Caco-2 (cell line): ENCODE measurements at places on chromosomes 3 and 15. TPM values are rescaled to one million over a fixed set of nuclear protein-coding genes. Genes with fewer than 3 reads are reported as not detected.

DNA sequence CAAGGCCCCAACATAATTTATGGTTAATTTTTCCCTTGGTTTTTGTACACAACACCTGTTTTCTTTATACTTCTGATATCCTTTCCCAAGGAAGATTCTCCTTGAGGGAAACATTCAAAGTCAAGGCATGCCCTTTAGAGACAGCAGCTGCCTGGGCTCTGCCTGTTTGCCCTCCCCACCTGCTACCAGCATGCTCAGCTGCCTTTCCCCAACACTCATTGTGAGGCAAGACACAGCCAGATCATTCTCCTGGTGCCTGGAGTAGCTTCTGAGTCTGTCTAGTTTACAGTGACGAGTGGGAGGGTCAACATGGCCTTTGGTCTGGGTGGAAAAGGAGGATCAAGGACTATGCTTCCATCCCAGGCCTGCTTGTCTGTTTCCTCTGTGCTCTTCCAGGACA is 132.5 kb downstream of the EPHB1 start:
- DNase-seq: no peak

DNA sequence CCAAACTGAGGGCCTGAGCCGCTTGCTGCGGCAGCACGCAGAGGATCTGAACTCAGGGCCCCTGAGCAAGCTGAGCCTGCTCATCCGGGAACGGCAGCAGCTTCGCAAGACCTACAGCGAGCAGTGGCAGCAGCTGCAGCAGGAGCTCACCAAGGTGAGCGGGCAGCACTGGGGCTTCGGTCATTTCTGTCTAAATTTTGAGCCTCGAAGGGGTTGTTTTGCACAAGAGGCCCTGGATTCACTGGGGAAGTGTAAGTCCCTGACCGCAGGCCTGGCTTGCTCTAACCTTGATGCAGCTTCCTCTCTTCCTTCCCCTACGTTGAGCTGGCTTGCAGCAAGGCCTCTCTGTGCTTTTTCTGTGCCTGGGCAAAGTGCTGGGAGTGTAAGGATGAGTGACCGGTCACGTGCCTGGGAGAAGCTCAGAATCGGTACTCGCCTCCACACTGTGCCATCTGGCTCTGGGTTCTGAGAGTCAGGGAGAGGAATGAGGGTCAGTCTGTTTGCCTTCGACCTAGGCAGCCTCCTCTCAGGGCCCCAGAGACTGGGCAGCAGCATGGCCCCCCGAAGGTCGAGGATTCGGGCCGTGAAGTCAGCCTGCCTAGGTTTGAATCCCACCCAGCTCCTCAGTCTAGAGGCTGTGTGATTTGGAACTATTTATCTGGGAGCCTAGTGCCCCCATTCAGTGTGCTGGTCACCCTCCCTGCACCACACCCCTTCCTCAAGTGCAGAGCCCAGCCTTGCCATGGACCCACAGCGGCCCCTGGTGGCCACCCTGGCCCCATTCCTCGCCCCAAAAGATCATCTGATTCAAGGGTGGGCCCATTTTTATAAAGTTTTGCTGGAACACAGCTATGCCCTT is 1.4 kb downstream of the FES start:
- DNase-seq: peak; percentile 85

ADIPOQ gene
- total RNA-seq: not detected in 2 replicates

GRCh38 chr15:53535886-53536285 is 223.6 kb downstream of the WDR72 start:
- no peak for DNase-seq

DNA sequence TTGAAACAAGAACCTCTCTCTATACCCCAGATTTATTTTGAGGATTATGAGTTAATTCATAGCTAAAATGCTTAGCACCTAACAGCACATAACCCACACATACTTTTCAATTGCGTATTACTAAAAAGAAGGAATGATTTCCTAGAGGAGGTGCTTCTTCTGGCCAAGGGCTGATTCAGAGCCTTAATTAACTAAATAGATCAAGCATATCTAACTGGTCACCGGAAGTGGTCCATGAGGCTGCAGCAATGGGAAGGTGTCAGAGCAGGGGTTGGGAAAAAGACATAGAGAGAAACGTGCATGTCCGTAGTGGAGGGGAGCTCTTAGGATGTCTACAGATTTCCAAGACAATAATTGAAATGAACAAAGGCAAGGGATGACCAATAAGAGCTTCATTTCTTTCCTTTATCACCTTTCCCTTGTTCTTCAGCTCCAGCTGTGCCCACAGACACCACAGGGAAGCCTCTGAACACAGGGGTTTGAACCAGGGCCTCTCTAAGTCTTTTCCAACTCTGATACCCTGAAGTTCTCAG is 467 bp downstream of the HGD start:
- no peak for DNase-seq

GRCh38 chr3:144585953-144586352 is 614.3 kb downstream of the DIPK2A start:
- DNase-seq: no peak

KCNAB1 gene
- total RNA-seq: 0.14 and 0.44 TPM in 2 replicates

ADAMTS7 gene
- 1.1 and 2.0 TPM in 2 replicates for total RNA-seq

ACOX2 gene
- total RNA-seq: 9.1 and 9.5 TPM in 2 replicates

GRCh38 chr3:153679714-153680113 is 441.5 kb upstream of the ARHGEF26 start:
- DNase-seq: no peak

- DNase-seq: peak; percentile 17
Measured at GRCh38 chr15:56739964-56740640, 6.8 kb upstream of the ZNF280D start.

PPM1L gene
- total RNA-seq: 2.0 and 2.4 TPM in 2 replicates

DNA sequence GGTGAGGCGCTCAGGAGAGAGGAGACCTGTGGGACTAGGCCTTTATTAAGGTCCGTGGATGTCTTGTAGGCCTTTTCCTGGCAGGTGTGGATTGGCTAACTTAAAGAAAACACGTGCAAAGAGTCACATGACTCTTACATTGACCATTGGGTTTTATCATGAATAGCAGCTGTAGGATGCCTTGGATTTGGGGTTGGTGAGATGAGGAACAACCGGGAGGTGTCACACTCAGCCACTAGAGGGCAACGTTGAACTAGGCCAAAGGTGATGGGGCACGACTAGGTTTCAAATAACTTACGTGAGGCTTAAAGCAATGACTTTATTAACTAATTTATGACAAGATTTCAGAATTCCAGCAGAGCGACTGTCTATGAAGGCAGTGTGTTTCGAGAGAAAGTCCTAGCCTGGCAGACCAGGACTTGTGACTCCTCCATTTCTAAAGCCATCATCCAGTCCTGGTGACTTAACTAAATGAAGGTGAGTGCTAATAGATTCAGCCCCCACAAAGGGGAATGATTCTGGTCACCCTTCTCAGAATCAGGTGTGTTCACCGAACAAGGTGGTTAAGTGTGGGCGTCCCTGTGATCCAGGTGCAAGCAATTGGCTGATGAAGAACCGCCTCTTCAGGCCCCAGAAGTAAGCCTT is 345.6 kb downstream of the MCTP2 start:
- DNase-seq: no peak

C3orf52 gene
- 52.4 and 64.5 TPM in 2 replicates for total RNA-seq

DNA sequence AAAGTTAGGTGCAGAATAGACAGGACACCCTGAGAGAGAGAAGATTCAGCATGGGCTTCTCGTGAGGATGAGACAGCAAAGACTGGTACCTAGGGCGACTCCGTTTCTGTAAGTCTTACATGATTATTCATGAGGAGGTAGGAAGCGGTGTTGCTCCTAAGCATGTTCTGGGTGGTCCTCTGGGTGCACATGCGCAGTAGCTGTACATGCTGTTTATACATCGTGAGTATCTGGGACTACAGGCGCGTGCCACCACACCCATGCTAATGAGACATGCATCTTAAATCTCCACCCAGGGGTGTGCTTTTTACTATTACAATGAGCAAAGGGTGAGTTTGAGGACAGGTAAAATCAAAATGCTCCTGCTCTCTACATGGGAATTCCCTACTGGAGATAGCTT is 12.3 kb downstream of the ALPK3 start:
- no peak for DNase-seq

DNA sequence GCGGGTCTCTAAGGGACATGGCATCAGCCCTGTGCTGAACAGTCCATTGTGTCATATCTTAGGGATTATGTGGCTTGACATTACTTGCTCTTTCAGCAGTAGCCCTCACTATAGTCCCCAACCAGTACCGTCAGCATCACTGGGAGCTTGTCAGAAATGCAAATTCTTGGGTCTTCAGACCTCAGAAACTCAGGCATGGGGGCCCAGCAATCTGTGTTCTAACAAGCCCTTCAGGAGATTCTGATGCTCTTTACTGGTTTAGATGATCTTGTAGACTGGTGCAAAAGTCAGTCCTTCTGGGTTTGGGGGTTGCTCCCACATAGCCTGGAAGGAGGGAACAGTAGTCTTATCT is 39.0 kb upstream of the TRAK1 start:
- DNase-seq: no peak

DNA sequence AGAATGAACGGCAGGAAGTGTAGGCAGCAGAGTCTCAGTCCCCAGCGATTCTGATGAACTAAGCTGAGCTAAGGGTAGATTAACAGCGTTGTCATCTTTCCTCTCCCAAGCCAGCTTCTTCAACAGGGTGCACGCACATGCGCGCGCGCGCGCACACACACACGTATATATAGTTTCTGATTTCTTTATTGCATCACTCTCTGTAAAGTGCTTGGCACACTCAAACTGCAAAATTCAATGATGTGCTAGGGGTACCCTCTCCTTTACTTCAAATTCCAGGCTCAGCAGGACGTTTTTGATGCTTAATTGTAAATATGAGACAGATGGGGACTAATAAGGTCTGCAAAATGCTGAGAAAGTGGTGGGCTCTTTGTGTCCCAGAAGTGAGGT is 26.1 kb upstream of the VPS8 start:
- no peak for DNase-seq

- no peak for DNase-seq
Measured at GRCh38 chr3:14266361-14266760, 87.7 kb downstream of the LSM3 start.

GRCh38 chr15:42772144-42772543 is 35.2 kb upstream of the CDAN1 start:
- DNase-seq: no peak

DNA sequence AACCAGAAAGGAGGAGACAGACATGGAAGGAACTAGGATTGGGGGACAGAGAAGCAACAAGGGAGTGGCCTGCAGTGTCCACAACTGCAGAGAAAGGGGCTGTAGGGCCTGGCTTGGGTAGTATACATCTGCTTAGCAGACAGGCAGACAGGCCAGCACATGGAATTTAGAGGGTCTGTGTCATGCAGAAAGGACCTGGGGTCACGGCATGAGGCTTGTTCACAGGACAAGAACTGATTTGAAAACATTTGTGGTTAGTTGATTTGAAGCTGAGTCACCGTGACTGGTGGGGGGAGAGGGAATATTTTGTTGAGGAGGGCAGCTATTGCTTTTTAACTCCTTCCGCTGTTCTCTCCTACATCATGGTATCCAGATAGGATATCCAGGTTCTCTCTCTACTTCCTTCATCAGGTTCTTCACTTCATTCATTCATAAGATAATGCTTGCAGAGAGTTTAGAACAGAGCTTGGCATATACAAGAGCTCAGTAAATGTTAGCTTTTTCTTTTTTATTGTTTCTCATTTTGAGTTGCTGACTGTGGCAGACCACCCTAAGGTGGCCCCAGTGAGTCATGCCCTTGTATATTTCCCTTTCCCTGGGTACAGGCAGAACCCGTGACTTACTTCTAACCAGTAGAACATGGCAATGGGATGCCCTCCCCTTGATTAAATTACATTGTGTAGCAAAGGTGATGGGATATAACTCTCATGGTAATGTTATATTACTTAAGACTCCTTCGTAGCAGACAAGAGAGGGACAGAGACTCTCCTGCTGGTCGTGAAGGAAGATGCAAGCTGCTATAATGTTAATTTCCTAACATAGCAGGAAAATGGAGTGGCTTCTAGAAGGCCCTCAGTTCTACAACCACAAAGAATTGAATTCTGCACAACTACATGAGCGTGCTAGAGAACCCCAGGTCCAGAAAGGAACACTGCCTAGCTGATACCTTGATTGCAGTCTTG is 95.0 kb upstream of the NMNAT3 start:
- no peak for DNase-seq

GRCh38 chr3:56792193-56792592 is 9.6 kb downstream of the ARHGEF3 start:
- DNase-seq: no peak

GRCh38 chr3:99484871-99485270 is 153.5 kb upstream of the COL8A1 start:
- DNase-seq: no peak

- DNase-seq: peak; percentile 30
Measured at GRCh38 chr3:187744169-187745151, 808 bp downstream of the BCL6 start.

PFKFB4 gene
- 11.2 and 14.4 TPM in 2 replicates for total RNA-seq

GRCh38 chr15:78131295-78132061 is at the start of gene CIB2:
TSS of gene CIB2 (minus strand) at chr15:78131445. CDS start at chr15:78131215, 230 bp downstream.
- peak; percentile 59 for DNase-seq

GRCh38 chr15:68583321-68583720 is 4.5 kb downstream of the CORO2B start:
- no peak for DNase-seq

GRCh38 chr15:57551715-57552677 is 39.7 kb upstream of the MYZAP start:
- peak; percentile 92 for DNase-seq

GRCh38 chr3:185998136-185998535 is 60.3 kb upstream of the TRA2B start:
- DNase-seq: no peak

- no peak for DNase-seq
Measured at GRCh38 chr3:147421184-147421912, 12.2 kb downstream of the ZIC1 start.

CRTAP gene
- total RNA-seq: 144 and 151 TPM in 2 replicates

DNA sequence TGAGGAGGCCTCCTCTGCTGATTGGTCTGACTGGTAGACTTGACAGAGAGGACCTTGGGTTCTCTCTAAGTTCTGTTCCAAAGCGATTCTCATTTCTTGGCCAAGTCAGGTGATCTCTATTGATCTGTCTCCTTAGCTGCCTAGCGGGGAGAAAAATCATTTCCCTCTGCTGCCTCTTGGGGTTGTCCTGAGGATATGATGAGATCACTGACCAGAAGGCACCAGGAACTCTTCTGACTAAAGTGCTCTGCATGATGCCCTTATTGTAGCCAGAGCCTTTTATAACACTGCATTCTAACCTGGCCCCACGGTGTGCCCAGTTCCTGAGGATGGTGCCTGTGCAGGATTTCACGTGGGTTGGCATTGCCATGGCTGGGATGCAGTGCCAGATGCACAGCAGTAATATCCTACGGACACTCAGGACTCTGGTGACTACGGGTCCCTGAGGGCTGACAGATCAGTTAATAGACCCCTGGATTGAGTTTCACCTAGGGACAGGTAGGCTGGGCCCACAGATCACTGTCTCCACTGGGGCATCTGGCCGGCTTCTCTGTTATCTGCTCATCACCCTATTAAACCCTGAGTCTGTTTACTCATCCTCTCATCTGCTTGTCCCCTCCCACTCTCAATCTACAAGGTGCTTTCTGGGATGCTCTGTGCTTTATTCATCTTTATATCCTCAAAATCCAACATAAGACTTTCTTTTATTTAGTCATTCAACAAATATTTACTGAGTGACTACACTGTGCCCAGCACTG is 3.9 kb upstream of the HEG1 start:
- peak; percentile 28 for DNase-seq

GRCh38 chr3:127053026-127053425 is 70.1 kb downstream of the PLXNA1 start:
- no peak for DNase-seq
